NCI-H2171 treated with DMSO at 0.1 percent for 48 hours (cell line): ENCODE measurements at places on chromosomes 1 and 21.
A peak's percentile ranks its signal among the peaks of the same experiment; 100 is the strongest.

DNA sequence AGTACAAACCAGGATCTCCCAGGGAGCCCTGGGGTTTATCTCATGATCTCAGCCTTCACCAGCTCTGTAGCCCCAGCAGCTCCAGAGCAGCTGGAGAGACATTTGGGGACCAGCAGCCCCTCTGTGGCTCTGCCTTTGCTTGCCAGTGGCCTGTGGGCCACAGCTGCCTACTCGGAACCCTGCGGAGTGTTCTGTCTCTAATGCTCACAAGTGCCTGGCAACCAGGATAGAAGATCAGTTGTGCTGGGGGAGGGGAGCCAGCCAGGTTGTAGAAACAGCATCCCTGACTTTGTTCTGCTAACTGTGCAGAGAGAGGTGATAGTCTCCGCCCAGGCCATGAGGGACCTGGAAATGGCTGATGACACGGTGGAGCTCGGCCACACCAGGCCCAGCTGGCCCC is 50.9 kb upstream of the KCNJ15 start:
- DNase-seq = peak; percentile 64

DNA sequence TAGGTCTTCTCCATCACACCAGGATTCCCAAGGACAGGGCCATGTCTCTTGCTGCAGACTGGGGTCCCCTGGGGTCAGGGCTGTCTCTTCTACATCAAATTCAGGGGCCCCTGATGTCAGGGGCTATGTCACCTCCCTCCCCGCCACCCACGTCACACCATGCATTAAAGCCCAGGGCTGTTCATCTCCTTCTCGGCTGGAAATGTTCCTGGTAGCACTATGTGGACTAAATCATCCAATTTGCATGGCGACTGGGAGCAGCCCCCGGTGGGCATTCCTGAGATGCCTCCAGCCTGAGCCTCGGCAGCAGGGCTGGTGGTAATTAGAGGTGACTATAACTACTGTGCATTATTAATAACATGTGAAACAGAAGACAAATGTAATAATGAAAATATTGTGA is 151.7 kb upstream of the HMGB4 start:
- no peak for DNase-seq

DNA sequence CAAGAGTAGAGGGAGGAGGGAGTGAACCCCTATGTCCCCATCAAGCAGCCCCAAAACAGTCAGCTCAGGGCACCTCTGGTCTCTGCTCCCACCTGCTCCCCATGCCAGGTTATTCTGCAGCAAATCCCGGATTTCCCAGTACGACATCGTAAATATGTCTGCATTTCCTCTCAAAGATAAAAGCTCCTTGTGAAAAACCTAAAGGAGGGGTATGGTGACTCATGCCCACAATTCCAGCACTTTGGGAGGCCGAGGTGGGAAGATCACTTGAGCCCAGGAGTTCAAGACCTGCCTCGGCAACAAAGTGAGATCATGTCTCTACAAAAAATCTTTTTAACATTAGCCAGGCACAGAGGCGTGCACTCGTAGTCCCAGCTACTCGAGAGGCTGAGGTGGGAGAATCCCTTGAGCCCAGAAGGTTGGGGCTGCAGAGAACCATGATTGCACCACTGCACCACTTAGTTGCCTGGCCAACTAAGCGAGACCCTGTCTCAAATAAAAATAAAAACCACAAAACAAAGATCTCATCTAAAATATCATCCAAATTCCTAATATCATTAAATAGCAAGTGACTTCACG is 7.1 kb downstream of the ACOT7 start:
- DNase-seq = no peak

GRCh38 chr1:201828820-201829774 is at the start of gene IPO9:
Gene IPO9 (plus strand): TSS chr1:201829157. CDS start chr1:201829210, 53 bp downstream.
- peak; percentile 91 for DNase-seq

DNA sequence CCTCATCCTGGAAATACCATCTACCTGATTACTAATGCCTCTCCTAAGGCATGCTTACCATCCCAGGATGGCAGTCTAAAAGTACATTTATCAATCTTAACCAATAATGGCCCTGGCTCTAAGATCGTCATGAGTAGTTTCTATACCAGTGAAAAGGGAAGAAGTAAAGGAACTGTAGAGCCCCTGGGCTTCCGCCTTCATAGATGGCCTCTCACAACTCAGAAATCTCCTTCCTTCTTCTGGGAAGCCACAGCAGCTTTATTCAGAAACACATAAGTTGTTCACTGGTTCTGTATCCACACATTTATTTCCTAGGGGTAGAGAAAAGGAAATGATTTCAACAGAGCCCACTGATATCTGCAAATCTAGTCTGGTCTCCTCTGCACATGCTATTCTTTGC is 41.0 kb upstream of the CD5L start:
- no peak for DNase-seq

DNA sequence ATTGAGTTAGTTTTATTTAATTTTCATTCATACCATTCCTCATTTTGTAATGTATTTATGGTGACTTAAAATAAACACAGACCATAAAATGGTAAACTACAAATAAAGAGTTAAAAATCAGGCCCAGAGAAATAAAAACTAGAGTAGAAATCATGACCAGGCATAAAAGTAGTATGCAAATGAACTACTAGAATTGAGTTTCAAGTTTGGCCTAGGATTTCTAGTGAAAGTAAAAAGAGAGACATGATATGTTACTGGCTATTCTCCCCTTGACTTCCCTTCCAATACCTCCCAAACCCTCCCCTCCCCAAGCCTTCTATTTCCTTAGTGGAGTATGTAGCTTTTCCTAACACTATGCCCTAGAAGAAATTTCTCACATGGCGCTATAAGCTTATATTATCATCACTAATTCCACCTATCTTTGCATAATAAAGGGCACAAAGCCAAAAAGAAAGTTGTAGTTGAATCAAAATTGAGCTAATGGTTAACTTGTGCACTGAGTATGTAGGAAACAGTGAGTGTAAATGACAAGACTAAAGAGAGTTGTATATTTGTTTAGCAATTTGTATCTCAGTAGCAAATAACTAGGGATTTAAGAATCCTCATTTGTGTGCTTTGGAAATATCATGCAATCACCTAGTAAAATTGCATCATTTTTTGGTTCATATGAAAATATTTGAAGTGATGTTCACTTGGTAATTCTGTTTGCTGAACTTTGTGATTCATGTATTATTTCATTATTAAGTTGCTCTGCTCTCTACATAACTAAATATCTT is 29.7 kb upstream of the CDC14A start:
- no peak for DNase-seq

- DNase-seq = peak; percentile 68
Measured at GRCh38 chr1:168879896-168880734, 151.1 kb upstream of the DPT start.
